Endothelial cell (in vitro differentiated cells): ENCODE measurements at places on chromosomes 4 and X. TPM values are rescaled to one million over a fixed set of nuclear protein-coding genes. Genes with fewer than 3 reads are reported as not detected.

PAGE2 gene
- not detected for total RNA-seq

ZCCHC12 gene
- 0.44 TPM for total RNA-seq

DNA sequence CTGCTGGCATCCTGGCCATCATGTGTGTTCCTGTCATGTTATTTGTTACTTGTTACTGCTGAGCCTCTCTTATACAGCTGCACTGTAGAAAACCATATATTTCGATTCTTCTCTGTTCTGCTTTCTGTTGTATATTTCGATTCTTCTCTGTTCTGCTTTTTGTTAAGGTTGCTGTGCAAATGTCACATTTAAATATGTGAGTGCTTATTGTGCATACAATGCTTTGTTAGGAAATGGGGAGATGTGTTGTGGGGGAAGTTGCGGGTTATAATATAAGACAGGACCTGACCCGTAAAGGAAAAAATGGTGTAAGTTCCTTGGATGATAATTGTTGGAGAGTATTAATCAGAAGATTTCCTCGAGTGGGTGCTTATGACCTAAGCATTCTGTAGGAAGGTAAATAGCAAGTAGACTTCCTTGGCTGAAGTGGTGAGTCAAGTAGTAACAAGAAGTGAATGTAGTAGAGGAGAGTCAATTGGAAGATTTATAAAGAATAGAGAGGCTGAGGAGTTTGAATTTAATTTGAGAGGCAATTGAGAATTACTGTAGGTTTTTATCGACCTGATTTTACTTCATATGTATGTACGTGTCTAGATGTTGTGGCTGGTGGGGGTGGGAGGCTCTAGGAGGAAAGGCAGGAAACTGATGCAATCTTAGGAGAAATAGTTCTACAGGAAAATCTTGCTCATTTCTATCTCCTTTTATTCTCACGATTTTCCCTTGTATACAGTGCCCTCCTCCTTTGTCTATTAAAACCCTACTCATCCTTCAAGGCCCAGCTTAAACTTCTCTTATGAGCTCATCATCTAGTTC is 8.5 kb downstream of the OGT start:
- no peak for DNase-seq

KDR gene
- total RNA-seq = 924 TPM

- no peak for DNase-seq
Measured at GRCh38 chr4:20251031-20251795, 492 bp upstream of the SLIT2 start.

GRCh38 chr4:81410680-81411079 is 61.0 kb downstream of the RASGEF1B start:
- no peak for DNase-seq

- no peak for DNase-seq
Measured at GRCh38 chr4:24630937-24631336, 46.6 kb upstream of the DHX15 start.

FGG gene
- not detected for total RNA-seq

- no peak for DNase-seq
Measured at GRCh38 chrX:70254909-70255308, 5.1 kb downstream of the P2RY4 start.
